ENCODE measurements at places on chromosomes 11 and 22.

GRCh38 chr11:112593440-112593839 lies 332.8 kb upstream of the PLET1 start:
- DNase-seq: no peak

DNA sequence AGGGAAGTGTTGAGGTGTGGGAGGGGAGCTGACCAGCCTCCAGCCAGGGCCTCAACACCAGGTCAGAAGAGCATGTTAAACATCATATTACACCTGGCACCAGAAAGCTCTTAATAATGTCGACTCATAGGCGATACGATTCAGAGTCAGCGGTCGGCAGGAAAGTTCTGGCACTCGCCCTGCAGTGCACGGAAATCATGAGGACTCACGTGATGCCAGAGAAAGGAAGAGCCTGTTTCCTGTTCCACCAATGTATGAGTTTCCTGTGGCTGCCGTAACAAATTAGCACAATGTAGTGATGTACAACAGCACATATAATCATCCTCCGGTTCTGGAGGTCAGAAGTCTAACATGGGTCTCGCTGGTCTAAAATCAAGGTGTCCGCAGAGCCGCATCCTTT lies 198.8 kb downstream of the BARX2 start:
- DNase-seq: no peak

DNA sequence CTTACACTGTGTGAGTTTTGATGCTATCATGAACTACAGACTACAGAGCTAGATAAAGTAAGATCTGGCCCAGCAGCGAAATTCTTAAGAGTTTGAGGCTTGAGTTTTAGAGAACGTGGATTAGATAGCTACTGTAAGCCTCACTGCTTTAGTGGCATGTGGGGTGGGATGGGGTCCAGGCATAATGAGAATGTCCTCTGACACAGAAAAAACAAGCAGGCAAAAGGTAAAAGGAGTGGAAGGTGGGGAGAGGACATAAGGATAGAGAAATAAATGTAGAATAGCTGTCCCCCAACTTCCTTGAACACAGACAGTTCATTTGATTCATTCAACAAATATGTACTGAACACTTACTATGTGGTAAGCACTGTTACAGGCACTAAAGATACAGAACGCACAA lies 324.5 kb upstream of the PITPNB start:
- DNase-seq: no peak

DNA sequence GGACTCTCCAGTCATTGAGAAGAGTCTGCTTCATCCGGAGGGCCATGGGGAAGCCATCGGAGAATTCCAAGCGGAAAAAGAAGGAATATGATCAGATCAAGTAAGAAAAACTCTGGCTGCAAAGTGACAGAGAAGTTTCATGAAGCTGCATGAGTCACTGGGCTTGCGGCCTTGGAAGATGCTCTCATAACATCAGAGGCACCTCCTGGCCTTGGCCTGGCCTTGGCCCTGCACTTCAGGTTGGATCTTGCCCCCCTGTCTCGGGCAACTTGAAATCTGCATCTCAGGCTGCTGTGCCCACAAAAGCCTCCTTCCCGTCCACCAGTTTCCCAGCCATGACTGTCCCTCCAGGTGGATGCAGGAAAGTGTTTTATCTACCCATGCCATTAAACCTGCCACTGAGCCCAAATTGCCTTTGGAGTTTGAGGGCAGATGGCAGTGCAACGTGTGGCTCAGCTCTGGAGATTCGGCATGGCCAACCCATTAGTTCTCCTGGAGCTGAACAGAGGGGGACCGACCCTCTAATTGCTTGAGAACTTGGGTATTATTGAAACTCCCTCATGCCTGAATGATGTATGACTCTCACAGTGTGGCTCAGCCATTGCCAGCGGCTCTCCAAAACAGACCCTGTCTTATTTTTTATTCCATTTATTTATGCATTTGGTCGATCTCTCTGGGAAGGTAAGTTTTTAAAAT lies 66.7 kb downstream of the SEZ6L start:
- DNase-seq: no peak

All from activated CD8-positive, alpha-beta memory T cell treated with anti-CD3 and anti-CD28 coated beads for 48 hours (primary cell).